Activated CD4-positive, alpha-beta T cell treated with anti-CD3 and anti-CD28 coated beads for 48 hours (primary cell): ENCODE measurements at places on chromosomes 16 and 17.

GRCh38 chr16:19780321-19780720 is 62.2 kb downstream of the IQCK start:
- no peak for DNase-seq

GRCh38 chr17:44038604-44039011 is 23.8 kb upstream of the TMEM101 start:
- no peak for DNase-seq

DNA sequence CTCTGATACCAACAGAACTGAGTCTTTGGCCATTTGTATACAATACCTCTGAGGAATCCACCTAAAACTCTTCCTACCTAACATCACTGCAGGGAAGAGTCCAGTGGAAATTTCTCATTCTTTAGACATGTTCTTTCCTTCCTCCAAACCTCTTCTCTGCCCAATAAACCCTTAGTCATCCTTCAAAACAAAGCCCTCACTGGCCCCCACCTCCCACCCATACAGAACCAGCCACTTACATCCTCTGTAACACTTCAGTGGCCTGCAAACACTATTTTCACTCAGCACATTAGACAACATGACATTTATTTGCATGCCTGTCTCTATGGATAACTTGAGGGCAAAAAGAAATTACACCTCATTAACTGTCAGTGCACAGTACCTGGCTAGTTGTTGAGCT is 200.3 kb upstream of the NOG start:
- no peak for DNase-seq

DNA sequence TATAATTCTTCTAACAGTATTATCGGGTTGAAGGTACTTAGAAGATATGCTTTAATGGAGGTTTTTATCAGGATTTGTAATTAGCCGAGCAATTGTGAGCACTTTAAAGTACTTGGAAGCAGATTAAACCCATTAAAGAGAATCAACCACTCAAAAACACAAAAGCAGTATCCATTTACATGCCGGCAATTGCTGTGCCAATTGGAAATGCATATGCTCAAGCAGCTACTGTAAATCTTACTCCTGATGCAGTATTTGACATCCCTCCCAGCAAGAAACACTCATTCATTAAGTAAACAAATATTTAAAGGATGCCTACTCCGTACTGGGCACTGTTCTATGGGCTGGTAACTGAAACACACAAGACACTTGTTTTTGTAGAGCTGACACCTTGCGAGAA is 11.4 kb upstream of the CCL1 start:
- no peak for DNase-seq
